ENCODE measurements at places on chromosomes 4 and X.

DNA sequence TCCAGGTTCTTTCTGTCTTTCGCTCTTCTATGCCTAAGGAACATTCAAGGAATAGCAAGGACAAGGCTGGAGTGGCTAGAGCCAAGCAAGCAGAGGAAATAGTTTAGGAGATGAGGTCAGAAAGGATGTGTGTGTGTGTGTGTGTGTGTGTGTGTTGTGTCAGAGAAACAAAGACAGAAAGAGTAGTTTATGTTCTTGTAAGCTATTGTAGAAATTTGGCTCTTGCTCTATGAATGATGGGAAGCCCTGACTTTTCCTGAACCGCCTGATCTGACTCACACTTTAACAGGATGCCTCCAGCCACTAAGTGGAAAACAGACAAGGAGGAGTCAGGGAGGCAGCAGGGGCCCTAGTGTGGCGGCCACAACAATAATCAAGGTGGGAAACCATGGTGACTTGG is 39.7 kb downstream of the LGI2 start:
- DNase-seq, result peak; percentile 66

DNA sequence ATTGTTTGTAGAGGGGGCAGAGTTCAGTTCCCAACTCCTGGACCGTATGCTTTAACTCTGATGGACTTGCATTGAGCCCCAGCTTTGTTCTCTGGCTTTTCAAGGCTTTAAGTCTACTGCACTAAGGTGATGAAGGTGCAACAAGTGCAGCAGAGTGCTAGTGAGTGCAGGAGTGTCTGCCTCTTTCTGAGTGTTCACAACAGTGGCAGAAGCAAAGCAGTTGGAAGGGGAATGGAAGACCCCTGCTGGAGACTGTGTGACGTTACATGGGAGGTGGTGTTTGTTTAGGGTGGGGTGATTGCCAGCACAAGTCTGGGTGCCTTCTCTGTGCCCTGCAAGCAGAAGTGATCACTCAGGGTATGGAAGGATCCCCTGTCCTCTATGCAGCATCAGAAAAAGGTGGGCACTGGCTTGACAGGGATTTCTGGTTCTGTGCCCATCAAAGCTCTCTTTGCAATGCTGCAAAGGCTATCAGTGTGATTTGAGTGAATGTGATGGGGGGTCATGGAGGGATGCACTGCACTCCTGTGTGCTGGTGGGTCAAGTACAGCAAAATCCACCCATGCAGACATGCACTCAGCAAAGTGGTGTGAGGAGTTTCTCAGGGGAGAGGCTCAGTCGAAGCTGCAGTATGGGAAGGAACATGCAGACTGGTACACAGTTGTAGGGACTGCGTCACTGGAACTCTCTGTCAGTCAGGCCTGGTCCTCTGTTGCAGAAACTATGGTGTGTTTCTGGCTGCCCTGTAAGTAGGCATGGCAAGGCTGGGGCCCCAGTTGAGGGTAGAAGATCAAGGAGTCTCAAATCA is 70.9 kb upstream of the UGT2B7 start:
- DNase-seq, result peak; percentile 65

GRCh38 chrX:69102612-69103194 is 62.5 kb downstream of the PJA1 start:
- DNase-seq, result no peak

DNA sequence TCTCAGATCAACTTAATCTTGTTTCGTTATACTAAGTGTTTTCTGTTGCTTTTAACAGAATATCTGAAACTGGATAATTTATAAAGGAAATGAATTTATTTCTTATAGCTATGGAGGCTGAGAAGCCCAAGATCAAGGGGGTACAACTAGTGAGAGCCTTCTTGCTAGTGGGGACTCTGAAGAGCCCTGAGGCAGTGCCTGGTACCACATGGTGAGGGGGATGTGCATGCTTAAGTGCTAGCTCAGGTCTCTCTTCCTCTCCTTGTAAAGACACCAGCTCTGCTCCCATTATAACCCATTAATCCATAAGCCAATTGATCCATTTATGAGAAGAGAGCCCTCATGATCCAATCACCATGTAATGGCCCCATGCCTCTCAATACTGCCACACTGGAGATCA is 17.9 kb downstream of the COX18 start:
- DNase-seq, result no peak

GRCh38 chrX:152873361-152873760 is 24.5 kb upstream of the ZNF185 start:
- no peak for DNase-seq

DNA sequence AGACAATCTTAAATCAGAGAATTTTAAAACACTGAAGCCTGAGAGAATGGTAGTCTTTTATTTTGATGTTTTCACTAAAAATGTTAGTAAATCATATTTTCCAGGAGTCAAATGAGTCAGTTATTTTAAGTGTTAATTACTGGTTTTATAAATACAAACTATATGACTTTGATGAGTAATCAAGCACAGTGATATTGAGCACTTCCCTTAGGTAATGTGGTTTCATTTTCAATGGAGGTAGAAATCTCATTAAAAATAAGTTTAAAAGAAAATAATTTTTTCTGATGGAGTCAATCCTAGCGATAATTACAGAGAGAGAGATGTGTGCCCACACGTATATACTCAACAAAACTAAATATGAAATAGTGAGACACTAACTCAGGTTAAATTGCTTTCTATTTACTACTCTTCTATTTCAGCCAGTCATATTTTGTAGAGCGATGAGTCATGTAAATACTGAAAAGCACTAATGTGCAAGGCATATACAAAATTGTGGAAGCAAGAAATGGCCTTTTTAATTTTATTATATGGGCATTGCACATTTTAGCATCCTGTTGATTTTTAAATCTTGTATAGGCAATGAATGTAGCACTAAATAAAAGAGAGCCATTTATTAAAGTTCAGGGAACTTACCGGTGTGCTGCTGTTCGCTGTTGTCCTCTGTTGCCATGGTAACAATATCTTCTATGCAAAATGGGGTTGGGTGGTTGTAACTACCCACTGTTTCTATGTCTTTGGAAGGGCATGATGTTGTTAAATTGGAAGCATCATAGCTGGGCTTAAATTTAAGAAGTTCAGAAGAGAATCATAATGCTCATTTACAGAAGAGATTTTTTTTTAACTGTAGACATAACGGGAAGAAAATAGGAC is 513.7 kb downstream of the TLL1 start:
- no peak for DNase-seq

- DNase-seq, result no peak
These were observed 58.8 kb upstream of the CLNK start for GRCh38 chr4:10743357-10743756.

GRCh38 chr4:156476359-156476758 is 495.2 kb downstream of the PDGFC start:
- DNase-seq, result peak; percentile 60

- DNase-seq, result peak; percentile 75
These were observed 122.3 kb downstream of the RS1 start for GRCh38 chrX:18549643-18550042.

GRCh38 chrX:109890910-109891502 is 111.9 kb upstream of the TMEM164 start:
- DNase-seq, result peak; percentile 82

DNA sequence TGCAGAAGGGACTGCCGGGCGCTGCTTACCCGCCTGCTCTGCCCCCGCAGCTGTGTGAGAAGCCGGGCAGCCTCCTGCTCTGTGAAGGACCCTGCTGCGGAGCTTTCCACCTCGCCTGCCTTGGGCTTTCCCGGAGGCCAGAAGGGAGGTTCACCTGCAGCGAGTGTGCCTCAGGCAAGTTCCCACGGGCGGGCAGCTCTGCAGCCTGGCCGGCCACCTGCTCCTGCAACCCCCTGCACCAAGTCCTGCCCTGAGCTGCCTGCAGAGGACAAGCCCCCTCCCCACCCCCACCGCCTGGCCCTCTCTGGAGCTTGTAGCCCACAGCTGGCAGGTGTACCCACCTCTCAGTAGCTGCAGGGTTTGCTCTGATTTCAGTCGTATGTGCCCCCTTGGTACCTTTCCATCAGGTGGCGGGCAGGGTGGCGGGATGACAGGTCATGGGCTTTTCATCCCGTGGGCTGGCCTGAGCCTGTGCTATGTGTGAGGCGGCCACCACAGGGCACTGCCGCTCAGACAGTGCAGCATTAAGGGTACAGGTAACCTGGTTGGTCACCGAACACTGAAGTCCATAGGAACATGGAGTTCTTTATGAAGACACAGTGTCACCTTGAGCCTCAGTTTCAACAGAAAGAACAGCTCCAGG is 56.6 kb downstream of the NELFA start:
- no peak for DNase-seq

DNA sequence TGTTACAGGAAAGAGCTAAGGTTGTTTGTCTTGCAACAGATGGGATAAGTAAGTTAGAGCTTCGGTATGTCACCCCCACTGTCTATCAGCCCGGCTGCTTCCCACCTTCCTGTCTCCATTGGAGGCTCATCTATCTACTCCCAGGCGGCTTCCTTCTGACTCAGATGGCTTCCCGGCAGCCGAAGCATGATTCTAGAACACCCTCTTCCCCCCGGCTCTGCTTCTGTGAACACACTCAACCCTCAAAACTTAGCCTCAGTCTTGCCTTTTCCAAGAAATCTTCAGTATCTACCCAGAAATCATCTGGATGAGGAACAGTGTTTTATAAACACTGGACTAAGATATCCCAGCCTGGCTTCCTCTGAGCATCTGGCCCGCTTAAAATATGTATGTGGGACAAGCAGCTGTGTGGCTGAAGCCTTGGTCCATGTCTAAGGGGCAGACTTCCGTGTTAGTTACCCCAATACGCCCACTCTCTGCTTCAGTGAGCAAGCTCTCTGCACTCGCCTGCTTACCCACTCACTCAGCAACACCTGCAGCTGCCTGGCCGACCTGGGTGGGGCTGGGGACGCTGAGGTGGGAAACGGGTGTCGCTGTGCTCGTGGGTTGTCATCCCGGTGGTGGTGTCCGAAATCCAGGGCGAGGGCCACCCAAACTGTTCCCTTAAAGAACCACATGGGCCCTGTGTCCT is 12.0 kb upstream of the SLC2A9 start:
- DNase-seq, result no peak

- no peak for DNase-seq
These were observed 209.8 kb upstream of the NDST4 start for GRCh38 chr4:115323106-115323707.
